ENCODE measurements at places on chromosomes 6 and 20.

- DNase-seq: peak; percentile 95
These were observed at the start of gene CRYBG1 for GRCh38 chr6:106360410-106360988. TSS of gene CRYBG1 (plus strand) at chr6:106360717. CDS start at chr6:106360909, 192 bp downstream.

DNA sequence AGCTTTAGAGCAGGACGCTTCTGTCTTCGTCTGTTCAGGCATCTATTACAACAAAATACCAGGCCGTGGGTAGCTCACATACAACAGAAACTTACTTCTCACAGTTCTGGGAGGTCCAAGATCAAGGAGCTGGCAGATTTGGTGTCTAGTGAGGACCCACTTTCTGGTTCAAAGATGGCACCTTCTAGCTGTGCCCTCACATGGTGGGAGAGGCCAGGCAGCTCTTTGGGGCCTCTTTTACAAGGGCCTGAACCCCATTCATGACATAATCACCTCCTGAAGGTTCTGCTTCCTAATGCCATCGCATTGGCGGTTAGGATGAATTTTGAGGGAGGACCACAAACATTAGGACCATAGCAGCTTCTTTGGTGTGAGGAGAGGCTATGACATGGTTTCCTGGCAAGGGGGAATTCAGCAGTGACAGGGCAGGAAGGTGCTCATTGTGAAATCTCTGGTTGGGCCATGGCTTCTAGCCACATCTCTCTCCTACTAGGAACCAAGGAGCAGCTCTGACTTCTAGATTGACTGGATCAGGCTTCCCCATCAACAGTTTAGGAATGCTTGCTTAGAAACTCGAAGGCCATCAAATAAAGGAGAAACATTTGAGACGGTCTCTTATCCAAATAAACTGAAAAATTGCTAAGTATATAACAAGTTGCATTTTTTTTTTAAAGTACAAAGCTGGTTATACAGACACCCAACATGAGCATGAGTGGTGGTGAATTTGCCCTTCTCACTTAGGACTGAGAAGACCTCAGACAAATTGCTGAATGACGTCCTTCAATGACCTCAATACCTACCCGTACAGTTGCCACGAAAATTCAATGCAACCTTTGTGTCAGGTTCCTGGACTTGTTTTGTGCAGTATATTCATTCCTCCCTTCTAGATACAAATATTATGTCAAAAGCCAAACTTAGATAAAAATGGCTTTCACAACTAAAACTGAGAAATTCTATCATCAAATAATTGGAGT lies 140.7 kb downstream of the ZDHHC14 start:
- no peak for DNase-seq

DNA sequence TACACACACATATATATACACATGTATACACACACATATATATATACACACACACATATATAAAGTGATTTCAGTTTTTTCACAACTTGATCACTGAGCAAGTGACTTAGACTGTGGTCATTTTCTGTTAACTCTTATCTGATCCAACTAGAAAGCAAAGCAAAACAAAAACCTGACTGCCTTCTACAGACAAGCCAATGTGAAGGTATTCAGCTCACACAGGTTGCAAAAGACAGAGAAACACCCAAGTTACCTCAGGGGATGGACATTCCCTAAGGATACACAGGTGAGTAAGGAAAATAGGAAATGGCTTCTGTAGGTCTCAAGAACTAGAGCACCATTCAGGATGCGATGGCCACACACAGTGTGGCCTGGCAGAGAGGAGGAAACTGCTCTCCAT lies 58.4 kb upstream of the IER3 start:
- no peak for DNase-seq

- peak; percentile 88 for DNase-seq
These were observed at the start of gene DDR1 for GRCh38 chr6:30883685-30884520. TSS of gene DDR1 (plus strand) at chr6:30884519. CDS start at chr6:30888730, 4,211 bp downstream.

GRCh38 chr6:163137398-163137881 lies 277.1 kb upstream of the QKI start:
- DNase-seq: no peak

DNA sequence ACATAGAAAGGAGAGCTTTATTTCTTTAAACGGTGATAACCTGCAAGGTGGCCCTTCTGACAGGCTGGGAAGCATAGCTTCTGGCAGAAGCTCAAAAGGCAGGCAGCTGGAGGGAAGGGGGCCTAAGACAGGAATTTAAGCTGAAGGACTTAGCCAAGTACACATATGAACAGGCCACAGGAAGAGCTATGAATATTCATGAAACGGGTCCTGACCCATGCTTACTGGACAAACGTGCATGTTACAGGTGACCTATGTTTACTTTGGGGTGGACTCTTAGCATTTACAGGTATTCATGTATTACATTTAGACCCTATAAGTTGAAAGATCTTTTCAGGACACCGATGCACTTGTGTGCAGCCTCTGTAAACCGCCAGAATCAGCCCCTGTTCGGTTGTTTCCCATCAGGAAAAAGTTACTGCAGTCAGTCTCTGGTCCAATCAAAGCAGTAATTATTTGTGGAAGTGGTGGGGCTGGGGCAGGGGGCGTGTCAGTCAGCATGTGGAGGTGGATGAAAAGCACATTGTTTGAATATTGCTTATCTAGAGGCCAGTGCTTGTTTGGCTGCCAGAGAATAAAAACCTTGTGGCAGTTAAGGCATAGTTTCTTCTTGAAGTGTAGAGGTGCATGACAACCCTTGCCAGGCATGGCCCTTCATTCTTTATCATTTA lies 2.9 kb upstream of the GZF1 start:
- DNase-seq: peak; percentile 6

DNA sequence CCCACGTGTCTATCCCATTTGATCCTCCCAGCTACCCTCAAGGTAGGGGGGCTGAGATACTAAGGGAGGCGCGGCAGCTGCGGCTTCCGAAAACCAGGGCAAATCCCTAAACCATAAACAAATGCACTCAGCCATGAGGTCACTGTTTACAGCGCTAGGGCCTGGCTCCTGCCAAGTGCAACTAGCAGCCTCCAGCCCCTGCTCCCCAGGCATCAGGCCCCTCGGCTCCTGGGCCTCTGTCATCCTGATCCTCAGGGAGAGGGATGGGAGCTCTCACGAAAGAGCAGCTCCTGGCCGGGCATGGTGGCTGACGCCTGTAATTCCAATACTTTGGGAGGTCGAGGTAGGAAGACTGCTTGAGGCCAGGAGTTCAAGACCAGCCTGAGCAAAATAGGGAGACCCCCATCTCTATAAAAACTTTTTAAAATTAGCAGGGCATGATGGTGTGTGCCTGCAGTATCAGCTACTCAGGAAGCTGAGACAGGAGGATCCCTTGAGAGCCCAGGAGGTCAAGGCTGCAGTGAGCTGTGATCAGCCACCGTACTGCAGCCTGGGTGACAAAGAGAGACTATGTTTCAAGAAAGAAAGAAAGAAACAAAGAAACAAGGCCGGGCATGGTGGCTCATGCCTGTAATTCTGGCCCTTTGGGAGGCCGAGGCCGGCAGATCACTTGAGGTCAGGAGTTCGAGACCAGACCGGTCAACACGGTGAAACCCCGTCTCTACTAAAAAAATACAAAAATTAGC lies 42.5 kb upstream of the TLDC2 start:
- no peak for DNase-seq

GRCh38 chr20:36368869-36369268 lies 62.7 kb downstream of the DLGAP4 start:
- no peak for DNase-seq

DNA sequence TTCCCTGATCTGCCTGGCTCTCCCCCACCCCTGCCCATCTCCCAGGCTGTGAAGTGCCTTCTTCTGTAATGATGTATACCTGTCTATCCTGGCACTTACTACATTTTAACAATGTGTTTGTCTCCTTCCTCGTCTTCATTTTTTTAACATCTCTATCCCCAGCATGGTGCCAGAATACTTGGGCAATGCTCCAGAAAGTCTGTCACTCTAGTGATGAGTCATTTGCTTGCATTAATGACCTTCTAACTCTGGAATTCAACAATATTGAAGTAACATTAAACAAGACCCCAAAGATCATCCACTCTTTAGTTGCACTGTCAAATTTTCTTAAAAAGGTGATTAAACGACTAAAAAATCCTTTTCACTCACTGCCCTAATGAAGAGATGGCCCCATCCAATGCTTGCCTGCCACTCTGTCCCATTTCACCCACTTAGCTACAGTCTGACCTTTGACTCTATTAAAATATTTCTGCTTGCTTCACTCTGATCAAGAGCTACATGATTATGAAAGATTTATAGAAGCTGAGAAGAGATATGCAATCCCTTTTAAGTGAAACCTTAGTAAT lies 7.7 kb upstream of the KLHL31 start:
- peak; percentile 78 for DNase-seq

- DNase-seq: no peak
These were observed 102.3 kb upstream of the CCN2 start for GRCh38 chr6:132053511-132053910.

DNA sequence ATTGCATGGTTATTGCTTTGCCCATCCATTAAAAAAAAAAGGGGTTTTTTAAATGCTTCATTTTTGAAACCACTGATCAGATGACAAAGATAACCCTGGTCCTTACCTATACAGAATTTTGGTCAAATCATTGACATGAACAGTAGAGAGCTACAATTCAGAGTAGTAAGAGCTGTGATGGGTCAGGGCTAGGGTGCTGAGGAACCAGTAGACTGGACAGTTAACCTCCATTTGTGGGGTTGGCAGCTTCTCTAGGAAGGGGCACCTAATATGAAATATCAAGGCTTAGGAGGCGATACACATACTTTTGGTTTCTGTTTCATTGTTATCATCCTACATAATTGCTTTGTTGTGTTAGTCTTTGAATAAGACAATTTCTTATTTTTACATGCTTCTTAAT lies 55.1 kb downstream of the ORC3 start:
- peak; percentile 17 for DNase-seq

DNA sequence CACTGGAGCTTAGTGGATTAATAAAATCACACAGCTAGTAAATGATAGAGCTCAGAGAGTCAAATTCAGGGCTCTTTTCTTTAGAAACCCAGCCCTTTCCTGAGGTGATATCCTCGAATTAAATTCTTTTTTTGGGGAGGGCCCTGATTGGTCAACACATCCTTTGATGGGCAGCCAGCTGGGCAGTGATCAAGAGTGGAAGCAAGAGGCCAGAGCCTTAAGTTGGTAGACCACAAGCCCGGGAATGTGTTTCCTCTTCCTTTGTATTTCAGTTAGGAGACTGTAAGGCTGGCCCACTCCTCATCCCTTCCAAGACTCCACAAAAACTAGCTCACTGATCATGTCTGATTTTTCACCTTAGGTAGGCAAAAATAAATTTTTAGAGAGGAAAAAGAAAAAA lies 640.5 kb downstream of the DHX35 start:
- no peak for DNase-seq

- no peak for DNase-seq
These were observed 111.9 kb upstream of the FOXQ1 start for GRCh38 chr6:1200081-1200408.

- no peak for DNase-seq
These were observed 1.5 kb upstream of the MAPK13 start for GRCh38 chr6:36128793-36129192.

GRCh38 chr20:6732001-6732447 lies 35.5 kb upstream of the BMP2 start:
- no peak for DNase-seq

GRCh38 chr6:13248994-13249393 lies 79.3 kb downstream of the TBC1D7 start:
- no peak for DNase-seq

- DNase-seq: no peak
These were observed 35.5 kb downstream of the RPP21 start for GRCh38 chr6:30380464-30380863.

DNA sequence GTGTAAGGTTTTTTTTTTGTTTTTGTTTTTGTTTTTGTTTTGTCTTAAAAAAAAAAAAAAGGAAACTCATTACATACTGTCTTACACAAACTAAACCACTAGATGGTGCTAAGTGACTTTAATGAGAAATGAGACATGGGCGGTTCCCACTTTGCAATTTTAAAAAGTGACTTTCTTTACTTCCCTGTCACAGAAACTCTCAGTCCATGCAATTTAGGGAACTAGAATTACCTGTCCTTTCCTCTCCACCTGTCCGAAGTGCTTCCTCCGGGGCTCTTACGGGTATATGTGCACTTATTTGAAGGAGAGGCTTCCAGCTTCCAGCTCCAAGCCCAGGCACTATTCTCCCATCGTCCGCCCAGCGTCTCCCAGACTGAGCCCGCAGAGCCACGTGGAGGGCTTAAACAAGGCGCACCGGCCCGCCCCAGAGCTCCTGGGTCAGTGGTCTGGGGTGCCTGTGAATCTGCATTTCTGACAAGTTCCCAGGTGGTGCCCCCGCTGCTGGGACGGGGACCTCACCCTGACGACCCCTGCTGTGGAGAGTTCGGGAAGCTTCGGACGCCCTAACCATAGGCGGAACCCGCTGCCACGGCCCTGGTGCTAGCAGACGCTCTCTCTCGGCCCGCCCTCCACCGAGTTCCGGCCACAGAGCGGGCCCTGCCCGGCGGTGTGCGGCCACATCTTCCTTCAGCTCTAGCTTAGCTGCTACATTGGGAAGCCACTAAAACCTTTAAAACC lies 26.1 kb downstream of the BFSP1 start:
- peak; percentile 69 for DNase-seq

- DNase-seq: no peak
These were observed 125.5 kb upstream of the CDH4 start for GRCh38 chr20:61126369-61127195.

- no peak for DNase-seq
These were observed 6.8 kb downstream of the SLC17A9 start for GRCh38 chr20:62959101-62959971.

DNA sequence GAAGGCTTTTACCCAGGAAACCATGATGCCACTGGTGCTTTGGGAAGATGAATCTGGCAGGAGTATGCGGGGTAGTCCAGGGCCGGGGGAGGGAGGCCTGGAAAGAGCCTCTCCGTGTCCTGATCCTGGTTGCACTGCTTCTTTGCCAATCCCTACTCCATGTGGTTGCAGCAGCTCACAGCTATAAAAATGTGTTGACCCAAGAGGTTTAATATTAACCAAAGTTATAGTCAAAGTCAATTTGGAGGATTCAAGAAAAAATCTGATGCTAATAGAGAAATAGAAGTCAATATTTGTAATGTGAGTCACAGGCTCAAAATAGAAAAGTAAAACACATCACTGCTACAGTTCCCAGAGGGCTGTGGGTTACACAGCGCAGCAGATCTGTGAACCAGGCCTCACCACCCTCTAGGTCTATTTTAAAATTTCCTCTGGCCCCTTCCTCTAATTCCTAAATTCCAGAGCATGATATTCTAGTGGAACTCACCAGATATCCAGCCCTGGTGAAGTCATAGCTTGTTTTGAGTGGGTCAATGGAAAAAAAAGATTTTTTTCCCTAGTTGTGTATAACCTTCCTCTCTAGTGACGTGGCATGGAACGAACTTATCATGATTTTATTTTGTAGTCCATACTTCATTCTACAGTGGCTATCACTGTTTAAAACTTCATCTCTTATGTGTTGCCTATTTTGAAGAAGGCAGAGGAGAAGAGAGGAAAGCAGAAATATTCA lies 63.2 kb upstream of the BMP2 start:
- peak; percentile 81 for DNase-seq

- DNase-seq: no peak
These were observed 43.6 kb downstream of the USP45 start for GRCh38 chr6:99471638-99472037.

Measured in small intestine (tissue), 16 donors.